ENCODE measurements at places on chromosomes 4 and X.

DNA sequence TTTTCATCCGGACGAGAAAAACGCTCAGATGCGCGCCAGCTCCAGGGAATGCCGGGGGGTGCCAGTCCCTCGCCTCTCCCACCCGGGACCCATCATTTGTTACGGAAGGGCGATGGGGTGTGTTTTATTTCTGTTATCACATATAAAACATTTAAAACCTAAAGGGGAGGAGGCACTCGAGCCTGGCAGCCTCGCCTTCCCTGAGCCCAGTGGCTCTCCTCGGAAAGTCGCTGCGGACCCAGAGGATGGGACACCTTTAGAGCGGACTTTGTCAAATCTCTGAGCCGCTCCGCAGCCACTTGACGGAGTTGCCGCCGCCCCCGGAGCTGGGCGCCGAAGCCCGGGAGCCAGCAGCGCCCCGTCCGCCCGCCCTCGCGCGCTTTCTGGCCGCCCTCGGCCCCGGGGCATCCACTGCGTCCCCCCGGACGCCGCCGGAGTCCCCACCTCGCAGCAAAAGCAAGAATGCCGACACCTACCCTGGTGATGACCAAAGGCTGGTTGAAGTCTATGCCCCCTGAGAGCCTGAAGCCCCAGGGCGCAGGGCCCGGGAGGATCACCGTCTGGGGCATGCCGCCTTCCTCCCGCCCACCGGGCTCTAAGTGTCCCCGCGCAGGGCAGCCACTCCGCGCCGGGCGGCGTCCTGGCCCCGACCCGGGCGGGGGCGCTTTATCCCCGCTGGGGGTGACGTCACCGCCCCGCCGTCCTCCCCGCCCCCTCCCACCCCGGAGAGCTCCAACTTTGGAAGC lies at the start of gene PDLIM3:
Gene PDLIM3 (minus strand): TSS at position 642 of the 746 bp plus-strand sequence. CDS start 73 bp downstream, at position 569.
- DNase-seq: no peak

DNA sequence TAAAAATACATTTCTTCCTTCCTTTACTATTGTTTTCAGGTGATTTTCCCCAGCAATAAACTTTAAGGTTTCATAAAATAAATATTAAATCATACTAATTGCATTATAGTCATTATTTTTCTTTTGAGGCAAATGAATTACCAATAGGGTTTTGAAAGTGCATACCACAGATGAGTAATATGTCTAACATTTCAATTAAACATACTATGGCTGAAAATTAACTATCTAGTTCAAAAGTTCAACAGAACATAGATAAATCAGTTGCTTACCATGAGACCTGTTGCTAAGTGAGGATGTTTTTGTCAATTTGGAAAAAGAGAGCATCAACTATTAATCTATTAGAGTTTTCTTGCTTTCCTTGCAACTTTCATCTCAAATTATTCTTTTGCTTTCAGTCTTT lies 35.0 kb downstream of the NPY5R start:
- no peak for DNase-seq

- DNase-seq: no peak
Measured at GRCh38 chrX:132591719-132592275, 103.0 kb upstream of the MBNL3 start.

DNA sequence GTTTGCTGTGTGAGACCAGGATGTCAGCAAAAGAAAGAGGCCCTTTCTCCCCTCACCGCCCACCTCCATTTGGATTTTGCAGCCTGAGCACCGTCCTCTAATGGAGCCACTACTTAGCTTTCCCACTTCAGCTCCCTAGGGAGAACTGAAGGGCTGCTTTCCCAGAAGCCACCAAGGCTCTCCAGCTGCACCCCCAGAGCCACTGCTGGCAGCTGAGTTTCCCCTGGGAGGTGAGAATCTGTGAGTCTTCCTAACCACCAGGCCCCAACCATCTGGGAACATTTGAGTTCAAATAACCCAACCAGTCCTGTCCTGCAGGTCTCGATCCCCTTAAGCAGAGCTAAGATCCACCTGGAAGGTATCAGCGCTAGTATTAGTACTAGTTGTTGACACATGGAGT lies 173.1 kb upstream of the USP9X start:
- DNase-seq: no peak

GRCh38 chrX:133314281-133314680 lies 96.1 kb upstream of the TFDP3 start:
- no peak for DNase-seq

DNA sequence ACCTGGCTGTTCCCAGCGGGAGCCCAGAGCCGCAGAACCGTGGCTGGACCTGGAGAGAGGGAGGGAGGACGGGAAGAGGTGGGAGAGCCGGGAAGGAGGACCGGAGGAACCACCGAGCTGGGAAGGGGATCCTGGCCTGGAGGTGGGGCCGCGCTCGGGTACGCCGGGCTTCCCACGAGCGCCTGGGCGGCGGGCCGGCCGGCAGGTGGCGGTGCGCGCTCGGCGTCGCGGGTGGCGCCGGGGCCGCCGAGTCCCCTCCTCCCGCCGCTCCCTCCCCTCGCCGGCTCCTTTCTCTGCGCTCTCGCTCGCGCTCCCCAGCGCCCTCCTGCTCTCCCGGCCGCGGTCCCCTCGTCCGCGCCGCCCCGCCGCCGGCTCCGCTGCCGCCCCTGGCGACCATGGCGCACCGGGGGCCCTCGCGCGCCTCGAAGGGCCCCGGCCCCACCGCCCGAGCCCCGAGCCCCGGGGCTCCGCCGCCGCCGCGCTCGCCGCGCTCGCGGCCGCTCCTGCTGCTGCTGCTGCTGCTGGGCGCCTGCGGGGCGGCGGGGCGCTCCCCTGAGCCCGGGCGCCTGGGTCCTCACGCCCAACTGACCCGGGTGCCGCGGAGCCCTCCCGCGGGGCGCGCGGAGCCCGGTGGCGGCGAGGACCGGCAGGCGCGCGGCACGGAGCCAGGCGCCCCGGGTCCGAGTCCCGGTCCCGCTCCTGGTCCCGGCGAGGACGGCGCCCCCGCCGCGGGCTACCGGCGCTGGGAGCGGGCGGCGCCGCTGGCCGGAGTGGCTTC lies at the start of gene SORCS2:
Gene SORCS2 (plus strand): TSS at position 287 of the 778 bp plus-strand sequence.
- peak; percentile 45 for DNase-seq

DNA sequence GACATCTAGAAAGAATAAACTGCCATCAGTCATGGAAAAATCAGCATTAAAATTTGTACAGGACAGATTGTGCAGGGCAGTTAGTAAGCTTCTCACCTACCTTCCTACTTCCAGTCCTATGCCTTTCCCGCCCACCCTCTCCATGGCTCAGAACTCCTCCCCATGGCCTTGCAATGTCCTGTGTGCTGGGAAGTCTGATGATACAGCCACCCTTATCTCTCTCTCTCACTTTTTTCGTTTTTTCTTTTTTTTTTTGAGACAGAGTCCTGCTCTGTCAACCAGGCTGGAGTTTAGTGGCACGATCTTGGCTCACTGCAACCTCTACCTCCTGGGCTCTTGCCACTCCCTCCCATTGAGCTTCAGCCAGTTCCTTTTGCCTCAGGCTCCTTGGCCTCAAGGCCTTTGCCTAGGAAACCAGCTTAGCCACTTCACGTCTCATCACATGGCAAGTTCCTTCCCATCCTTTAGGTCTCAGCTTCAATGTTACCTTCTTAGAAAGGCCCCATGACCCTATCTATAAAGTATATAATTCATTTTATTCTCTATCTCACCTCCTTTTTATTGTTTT lies 259.7 kb downstream of the NKX6-1 start:
- DNase-seq: no peak

DNA sequence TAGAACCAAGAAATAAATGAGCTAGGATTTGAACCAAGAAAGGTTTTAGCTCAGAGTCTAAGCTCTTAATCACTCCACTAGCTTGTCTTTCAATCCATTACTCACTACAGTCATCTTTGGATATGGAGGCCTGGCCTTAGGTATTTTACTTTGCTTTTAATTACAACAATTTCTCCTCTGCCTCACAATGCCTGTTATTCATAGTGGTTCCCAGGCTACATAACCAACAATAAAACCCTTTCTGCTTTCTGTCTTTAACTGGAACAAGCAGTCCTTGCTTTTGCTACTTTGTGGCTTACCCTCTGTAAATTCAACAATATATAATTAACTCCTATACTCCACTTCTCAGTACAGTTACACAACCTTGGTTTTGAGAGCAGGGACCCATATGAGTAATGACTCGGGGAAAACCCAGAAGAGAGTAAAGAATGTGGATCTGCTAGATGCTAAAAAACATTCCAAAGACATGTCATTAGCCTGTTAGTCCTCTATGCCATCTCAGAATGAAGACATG lies 94.7 kb upstream of the NAP1L5 start:
- DNase-seq: no peak

- DNase-seq: no peak
Measured at GRCh38 chrX:8851231-8851886, 50.2 kb upstream of the FAM9A start.

DNA sequence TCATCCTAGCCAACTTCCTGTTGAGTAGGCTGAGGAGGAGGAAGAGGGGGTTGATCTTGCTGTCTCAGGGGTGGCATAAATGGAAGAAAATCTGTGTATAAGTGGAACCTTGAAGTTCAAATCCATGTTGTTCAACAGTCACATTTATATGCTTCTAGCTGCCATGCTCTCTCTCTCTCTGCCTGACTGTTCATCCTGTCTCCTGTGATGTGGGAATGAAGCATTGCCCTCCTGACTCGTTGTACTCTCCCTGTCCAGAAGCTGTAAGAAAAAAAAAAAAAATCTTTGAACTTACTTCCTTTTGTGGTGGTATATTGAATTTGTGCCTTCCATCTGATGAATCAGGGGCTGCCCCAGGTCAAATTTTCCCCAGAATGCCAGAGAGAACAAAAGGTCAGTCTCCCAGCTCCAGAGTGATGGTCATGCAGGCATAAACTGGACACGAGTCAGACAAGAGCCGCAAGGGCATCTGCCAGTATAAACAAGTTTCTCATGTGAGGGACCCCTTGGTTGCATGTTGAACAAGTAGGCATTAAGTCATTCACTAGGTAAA lies 257.0 kb downstream of the IDS start:
- no peak for DNase-seq

GRCh38 chr4:7581477-7581876 lies 146.7 kb upstream of the PSAPL1 start:
- no peak for DNase-seq

GRCh38 chr4:98664959-98665358 lies 6.5 kb upstream of the TSPAN5 start:
- DNase-seq: no peak

GRCh38 chr4:48710446-48711209 lies 69.5 kb downstream of the FRYL start:
- no peak for DNase-seq

DNA sequence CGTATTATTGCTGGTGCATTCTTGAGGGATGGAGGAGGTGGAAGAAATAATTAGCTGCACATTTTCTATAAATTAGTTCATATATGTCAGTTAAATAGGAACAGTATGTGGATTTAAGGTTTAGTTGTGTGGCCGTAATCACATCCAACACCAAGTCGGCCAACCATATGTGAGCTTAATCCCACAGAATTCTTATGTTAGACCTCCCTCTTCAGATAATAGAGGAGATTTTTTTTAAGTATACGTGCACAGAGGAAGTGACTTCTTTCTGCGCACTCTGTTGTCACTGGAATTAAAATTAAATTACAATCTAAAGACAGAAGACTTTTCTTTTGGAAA lies 2.1 kb downstream of the SEPTIN11 start:
- DNase-seq: no peak

- DNase-seq: no peak
Measured at GRCh38 chr4:25531272-25531671, 124.4 kb upstream of the SLC34A2 start.

GRCh38 chrX:153867139-153867538 lies 18.8 kb downstream of the L1CAM start:
- no peak for DNase-seq

DNA sequence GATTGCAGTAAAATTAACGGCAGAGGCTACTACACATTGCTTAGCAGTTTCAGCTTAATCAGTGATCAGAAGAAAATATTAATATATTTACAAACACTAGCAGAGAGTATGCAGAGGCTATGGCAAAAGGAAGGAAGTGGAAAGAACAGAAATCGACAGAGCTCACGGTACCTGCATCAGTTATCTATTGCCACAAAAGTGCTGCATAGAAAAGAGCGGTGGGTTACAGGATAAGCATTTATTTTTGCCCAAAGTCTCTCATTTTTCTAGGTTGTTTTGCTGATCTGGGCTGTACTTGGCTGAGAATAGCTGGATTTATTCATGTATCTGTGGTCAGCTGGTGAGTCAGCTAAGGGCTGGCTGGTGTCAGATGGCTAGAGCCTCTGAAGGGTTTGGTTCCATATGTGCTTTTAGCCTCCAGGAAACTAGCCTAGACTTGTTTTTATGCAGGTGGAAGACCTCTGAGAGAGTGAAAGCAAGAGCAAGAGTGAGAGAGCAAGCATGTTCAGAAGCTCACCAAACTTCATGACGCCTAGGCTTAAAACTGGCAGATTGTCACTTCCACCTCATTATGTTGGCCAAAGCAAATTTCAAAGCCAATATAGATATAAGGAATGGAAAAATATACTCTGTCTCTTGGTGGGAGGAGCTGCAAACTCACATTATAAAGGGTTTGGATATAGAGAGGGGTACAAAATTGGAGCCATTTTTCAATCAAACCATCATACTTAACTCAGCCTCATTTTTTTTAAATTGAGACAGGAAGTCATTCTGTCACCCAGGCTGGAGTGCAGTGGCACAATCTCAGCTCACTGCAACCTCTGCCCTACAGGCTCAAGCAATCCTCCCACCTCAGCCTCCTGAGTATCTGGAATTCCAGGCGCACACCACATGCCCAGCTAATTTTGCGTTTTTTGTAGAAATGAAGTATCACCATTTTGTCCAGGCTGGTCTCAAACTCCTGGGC lies 153.2 kb upstream of the RPL34 start:
- peak; percentile 19 for DNase-seq

DNA sequence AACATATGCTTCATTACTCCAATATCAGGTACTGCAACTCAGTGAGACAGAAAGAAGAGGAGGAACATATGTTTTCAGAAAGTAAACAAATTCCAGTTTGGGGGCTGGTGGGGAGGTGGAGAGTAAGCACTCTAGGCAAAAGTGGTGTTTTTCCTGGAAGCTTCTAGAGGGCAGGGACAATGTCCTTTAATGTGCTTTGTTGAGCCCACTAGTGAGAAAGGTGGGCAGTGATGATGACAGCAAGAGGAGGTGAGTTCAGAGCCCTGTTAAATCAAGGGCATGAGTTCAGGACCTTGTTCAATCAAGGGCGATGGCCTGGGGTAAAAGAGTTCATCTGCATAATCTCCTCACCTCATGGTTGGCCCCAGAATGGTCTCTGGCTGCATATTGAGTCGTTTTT lies 38.4 kb downstream of the GPC3 start:
- DNase-seq: no peak

All from CD4-positive, alpha-beta T cell treated with Interleukin-21 for 1 hour (primary cell).